ENCODE measurements at places on chromosomes 5 and 9.
A peak's percentile ranks its signal among the peaks of the same experiment; 100 is the strongest.

- DNase-seq, result peak; percentile 58
Measured at GRCh38 chr9:76810377-76810957, 46.2 kb downstream of the PCA3 start.

DNA sequence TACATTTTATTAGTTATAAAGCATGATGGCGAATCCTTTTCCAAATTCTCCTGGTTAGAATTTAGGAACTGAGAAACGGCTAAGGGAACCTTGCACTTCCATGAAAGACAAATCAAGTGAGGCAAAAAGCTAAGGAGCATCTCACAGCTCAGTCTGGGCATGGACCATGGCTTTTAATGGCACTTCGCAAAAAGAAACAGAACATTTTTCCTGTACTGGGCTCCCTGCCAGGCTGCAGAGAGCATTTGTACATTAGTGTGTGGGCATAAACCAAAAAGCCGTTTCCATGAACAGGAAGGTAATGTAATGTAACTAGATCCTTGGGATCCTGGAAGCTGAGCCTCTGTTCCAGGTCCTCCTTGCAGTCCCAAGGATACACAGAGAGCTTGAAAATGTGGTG, 354.2 kb downstream of the MRPS30 start:
- DNase-seq, result no peak

- peak; percentile 8 for DNase-seq
Measured at GRCh38 chr9:36316611-36317317, 58.5 kb upstream of the GNE start.

- DNase-seq, result no peak
Measured at GRCh38 chr5:151052836-151053235, 28.0 kb downstream of the TNIP1 start.

GRCh38 chr9:93265301-93265971, 81.5 kb downstream of the WNK2 start:
- no peak for DNase-seq
